ENCODE measurements at places on chromosomes 5 and 9.

GRCh38 chr5:10553476-10553875 lies 10.4 kb upstream of the ANKRD33B start:
- no peak for DNase-seq

DNA sequence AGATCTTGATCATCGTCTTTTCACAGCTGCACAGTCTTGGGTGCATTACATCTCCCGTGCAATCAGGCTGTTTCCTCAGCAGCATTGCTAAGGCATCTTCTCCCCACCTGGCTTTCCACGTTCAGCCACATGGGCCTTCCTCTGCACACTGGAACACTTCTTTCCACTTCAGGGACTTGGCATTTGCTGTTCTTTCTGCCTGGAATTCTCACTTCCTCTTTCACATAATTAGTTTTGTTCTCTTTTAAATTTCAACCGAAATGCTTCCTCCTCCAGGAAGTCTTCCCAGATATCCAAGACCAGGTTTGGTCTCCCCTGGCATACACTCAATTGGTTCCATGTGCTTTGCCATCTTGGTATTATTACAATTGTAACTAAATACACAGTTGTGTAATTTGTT lies 43.8 kb downstream of the WHRN start:
- DNase-seq, result no peak

GRCh38 chr5:158373608-158374395 lies 514.9 kb upstream of the CLINT1 start:
- DNase-seq, result no peak

- DNase-seq, result no peak
Observed at GRCh38 chr5:135245521-135246499, 153.2 kb downstream of the MACROH2A1 start.

DNA sequence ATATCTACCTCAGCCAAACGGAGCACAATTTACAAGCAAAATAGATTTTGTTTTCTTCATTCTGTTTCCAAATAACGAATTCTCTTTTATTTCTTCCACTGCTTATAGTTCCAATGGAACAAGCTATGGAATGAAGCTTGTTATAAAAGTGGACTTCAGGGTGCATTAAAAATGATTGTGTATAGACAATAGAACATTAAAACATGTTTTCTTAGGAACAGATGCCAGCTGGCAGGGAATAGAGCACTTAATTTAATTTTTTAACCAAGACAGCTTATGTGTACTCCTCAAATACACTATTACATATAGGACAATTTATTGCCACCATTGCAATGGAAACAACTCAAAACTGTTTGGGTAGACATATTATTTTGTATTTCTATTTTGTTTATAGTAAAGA lies 860.1 kb upstream of the TYRP1 start:
- no peak for DNase-seq

GRCh38 chr9:113255438-113255837 lies 19.9 kb downstream of the CDC26 start:
- DNase-seq, result no peak

DNA sequence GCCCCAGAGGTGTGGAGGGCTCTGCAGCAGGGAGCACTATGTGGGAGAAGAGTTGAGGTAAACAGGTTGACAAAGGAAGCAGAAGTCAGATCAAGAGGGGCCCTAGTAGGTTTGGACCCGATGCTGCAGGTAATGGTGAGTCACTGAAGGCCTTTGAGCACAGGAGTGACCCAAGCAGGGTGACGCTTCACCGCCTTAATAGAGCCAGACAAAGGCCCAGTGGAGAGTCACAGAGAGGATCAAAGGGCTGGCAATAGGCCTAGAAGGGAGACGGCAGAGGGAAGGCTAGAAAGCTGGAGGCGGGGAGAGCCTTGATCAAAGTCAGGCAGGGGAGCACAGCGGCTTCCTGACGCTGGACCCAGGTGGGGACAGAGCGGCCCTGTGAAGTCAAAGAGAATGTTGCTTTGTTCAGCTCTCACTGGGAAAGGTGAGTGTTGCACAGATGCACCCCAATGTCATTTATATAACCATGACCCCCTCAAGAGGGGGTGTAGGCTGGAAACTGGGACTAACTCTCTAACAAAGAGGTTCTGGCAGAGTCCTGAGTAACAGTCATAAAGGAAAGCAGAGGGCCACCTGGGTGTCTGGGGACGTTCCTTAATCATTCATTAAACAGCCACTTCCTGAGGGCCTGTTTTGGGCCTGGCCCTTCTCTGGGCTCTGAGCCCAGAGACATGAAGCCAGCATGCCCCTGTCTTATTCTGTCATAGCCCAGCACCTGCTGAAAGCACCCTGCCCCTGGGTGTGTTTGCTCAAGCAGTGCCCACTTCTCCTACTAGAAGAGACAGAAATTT lies 9.8 kb upstream of the CPLX2 start:
- DNase-seq, result no peak

DNA sequence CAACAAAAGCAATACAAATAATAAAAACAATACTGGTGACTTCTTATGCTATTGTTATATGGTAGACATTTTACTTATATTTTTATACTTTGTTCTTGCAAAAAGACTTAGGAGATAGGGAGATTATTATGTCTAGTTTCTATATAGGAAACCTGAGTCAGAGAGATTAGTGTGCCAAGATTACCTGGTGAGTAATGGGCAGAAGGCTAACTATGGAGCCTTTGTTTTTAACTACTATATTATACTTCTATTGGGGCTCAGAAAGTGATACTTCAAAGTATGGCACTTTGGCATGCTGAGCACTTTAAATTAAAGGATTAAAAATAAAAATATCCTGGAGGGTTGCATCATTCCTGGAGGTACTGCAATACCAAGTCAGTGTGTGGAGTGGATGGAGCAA lies 117.5 kb upstream of the CLINT1 start:
- DNase-seq, result no peak

GRCh38 chr5:110588286-110588980 lies 138.0 kb downstream of the TMEM232 start:
- DNase-seq, result no peak

DNA sequence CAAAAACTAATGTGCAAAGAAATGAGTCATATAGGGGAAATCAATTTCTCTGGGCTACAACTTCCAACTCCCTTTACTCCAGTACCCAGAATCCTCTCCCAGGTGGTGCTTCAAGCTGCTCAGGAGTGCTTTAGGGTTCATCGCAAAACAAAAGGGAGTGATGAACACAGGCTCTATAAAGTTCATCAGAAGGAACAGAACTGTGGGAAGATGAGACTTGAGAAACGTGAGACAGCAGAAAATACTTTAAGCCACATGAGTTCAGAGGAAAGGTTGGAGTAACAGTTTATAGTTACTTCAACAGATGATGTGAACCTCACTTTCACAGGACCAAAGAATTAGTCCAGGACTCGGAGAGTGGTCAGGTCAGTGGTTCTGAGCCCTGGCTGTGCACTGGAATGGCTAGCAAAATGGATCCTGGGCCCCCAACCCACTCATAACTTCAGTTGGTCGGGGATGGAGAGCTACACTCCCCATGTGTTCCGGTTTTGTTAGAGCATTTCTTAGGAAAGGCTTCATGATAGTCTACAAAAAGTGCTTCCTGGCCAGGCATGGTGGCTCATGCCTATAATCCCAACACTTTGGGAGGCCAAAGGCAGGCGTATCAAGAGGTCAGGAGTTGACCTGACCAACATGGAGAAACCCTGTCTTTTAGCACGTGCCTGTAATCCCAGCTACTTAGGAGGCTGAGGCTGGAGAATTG lies 4.3 kb downstream of the RPL12 start:
- no peak for DNase-seq

DNA sequence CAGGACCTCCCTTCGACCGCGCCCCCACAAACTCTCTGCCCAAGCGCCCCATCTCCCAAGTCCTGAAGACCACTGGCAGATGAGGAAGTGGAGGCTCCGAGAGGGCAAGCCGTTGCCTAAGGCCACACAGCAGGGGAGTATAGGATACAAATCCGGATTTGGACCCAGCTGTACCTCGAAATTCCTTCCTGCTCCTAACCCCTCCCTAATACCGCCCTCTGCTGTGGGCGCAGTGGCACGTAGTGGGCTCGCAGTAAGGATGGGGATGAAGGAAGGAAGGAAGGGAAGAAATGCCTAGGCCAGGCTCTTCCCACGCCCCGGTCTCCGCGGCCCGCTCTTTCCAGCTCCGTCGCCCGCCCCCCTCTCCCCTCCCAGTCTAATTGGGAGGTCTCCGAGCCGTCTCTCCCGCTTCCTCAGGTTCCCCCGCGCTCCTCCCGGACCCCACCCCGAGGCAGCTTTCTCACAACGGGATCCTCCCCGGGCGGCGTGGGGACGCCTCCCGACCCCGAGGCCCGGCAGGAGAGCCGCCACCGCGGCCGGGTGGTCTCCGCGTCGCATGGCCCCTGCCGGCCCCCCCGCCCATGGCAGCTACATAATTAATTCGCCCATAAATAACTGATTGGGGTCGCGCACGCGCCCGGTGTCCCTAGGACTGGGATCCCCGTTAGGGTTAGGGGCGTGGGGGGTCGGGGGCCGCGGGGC lies 138.9 kb downstream of the C9orf50 start:
- DNase-seq, result no peak

- DNase-seq, result no peak
Observed at GRCh38 chr5:173915310-173916014, 27.3 kb downstream of the CPEB4 start.

DNA sequence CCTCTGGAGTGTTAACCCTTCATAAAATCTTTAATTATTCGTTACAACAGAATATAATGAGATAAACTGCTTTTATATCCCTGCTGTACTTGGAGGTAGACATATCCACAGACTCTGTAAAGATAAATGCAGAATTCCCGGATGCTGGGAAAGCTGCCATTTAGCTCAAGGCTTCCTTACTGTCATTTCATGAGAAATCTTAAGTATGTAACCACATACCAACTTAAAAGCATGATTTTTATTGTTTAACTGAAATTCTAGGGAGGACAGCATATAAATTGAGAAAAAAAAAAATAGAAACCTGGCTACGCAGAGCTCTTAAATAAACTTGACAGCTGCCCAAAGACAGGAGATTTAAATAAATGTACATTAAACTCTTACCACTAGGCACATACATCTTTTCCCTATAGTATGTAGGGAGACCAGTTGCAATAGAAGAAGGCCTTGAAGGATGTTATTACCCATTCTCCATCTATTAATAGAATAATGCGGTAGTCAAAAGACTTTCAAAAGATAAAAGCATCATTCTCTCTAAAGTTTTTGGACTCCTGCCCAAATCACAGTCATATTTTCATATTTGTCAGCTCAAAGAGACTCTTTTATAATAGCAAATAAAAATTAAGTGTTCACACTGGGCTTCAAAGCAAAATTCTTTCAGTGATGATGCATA lies 373.8 kb downstream of the NDUFS4 start:
- DNase-seq, result no peak

- DNase-seq, result peak; percentile 37
Observed at GRCh38 chr5:177507596-177508220, 1.9 kb downstream of the DOK3 start.

DNA sequence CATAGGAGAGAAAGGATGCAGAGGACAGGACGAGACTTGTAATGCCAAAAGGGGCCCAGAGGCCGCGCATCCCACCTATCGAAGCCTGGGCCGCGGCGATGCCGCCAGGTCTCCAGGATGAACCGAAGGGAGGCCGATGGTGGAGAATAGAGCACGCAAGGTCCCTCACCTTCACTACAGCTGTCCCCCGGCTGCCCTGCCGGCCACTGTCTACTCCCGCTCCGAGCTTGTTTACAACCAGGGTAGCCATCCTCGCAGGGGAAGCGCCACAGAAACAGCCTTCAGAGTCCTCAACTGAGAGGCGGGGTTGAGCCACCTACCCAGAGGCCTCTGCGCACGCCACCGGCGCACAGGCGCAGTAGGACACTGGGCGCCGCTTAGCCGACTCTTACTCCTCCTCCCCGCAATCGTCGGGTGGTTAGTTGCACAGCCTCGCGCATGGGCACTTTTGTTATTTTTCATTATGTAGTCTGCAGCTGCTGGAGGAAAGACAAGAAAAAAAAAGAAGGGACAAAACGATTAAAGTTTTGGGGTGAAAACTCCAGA lies at the start of gene TRIM23:
TRIM23 (minus strand) TSS at position 309 of the 546 bp plus-strand sequence; CDS start at position 250, 59 bp downstream.
- peak; percentile 93 for DNase-seq

DNA sequence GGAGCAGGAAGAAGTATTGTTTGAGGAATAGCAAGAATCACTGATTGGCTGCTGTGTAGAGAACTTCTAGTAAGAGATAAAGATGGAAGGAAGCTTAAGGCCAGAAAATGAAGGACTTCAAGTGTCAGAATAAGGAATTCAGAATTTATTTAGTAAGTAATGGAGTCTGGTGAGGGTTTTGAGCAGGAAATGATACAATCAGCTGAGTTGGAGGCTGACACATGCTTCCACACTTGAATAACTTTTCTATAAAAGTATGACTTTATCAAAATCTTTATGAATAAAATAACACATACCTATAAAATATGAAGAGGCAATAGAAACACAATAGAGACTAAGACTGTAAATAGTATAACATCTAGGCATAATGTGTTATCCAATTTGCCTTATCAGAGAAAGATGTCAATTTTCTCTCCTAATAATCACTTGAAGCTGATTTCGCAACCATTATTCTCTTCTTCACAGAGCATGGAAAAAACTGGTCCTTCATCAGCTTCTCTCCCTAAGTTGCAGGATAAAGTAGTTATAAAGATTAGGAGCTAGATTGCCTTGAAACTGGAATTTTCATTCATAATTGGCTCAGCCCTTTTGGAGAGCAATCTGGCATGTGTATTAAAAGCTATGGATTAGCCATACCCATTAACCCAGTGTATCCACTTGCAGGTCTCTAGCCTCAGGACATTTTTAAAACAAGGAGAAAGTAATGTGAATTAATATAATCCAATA lies 143.4 kb downstream of the ZNF608 start:
- no peak for DNase-seq

DNA sequence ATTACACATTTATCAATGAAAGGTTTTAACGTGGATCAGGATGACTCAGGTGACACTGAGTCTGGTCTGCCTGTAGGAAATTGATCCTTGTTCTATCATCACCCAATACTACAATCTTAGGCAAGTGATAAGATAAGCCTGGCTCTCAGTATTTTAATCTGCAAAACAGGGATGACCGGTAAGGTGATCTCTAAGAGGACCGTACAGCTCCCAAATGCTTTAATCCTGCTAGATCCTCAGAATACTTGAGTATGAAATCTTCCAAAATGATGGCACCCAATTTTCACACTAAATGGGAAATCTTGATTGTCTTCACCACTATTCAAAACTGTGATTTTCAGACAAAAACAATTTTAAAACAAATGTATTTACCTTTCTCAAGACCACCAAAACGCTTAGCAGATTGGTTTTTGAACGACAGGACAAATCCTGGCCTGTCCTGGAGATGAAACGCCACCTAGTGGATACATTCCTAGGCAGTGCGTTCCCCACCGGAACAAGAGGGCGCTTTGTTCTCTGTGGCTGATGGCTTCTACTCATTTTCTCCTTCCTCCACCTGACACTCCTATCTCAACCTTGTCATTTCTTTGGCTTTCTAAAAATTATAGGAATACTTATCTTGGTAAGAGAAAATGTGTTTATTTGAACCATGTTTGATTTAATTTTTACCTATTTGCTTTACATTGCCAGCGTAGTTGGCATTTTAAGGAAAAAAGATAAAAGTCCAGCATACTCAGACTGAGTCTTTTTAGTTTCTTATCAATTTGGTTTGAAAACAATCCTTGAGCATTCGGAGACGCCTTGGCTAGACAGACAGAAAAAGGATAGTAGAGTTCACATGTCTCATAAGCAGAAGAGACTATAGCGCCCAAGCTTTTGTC lies 41.2 kb upstream of the VCAN start:
- DNase-seq, result peak; percentile 14

All from naive B cell (primary cell).